Neuronal stem cell (in vitro differentiated cells): ENCODE measurements at places on chromosomes 13 and 19.

GRCh38 chr19:54207983-54208783 is 7.5 kb downstream of the RPS9 start:
- no peak for DNase-seq

GRCh38 chr13:91302111-91302510 is 45.4 kb upstream of the MIR17HG start:
- no peak for DNase-seq

DNA sequence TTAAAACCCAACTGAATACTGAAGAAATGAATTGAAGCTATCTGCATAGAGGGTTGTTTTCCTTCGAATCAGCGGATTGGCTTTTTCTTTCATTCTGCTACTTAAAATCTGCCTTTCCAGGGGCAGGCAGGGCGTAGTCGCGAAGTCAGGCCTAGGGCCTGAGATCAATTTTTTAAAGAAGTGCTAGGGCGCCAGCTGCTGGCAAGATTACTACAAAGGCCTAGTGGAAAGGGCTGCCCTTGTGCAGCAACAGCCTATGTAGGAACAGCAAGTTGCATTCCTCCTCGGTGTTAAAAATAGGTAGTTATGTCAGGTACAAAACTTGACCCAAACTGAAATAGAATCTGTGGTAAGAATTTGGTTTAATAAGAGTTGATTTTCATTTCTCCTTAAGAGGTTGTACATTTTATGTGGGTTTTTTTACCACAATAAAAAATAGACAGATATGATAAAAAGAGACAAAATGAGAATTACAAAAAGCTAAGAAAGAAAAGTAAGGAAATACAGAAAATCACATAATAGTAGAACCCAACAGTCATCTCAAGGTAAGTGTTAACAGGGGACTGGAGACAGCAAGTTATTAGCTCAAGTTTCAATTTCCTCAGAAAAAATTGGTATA is 9.5 kb upstream of the URAD start:
- DNase-seq = no peak

DNA sequence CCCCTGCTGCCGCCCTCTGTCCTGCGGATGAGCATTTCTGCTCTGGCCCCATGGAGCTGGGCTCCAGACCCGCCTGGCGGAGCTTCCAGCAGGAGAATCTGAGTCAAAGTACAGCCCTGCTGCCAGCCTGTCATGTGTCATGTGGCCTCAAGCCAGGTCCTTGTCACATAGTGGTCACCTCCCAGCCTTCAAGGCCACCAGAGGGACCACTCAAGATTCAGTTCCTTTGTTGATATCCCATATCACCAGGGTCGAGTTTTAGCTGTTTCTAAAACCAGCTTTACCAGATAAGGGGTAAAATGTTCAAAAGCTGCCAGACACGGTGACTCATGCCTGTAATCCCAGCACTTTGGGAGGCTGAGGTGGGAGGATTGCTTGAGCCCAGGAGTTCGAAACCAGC is 13.4 kb downstream of the THOP1 start:
- DNase-seq = no peak

- DNase-seq = no peak
These were observed 7.0 kb downstream of the DCAF15 start for GRCh38 chr19:13959141-13959961.

DNA sequence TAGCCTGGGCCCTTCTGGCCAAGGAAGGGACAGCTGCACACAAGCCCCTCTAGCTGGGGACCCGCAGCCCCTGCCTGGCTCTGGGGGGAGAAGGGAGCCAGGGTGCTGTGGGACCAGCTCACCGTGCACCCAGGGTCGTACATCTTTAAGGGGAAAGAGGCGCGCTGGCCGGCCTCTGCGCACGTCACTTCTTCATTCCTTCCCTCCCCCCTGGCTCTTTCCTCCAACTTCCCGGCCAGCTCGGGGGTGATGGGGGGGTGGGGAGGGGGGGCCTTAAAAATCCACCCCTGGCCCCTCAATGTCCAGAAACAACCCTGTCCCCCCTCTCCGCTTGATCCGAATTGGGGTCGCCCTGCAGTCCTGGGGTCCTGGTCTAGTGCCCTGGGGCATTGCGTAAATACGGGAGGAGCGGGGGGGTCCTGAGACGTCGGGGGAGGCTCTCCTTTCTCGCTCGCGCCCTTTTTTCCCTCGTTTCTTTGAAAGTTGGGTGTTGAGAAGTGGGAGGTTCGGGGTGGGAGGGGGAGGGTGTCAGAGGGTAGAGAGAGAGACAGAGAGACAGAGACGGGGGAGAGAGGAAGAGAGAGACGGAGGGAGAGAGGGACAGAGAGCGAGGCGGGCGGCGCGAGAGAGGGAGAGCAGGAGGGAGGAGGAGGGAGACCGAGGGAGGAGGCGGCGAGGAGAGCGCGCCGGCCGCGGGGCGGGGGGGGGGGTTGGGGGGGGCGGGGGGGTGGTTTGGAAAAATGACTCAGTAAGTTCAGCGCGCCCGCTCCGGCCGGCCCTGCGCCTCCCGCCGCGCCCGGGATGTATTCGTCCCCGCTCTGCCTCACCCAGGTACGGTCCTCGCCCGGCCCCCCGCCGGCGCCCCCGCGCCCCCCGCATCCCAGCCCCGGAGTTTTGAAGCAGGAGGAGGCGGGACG is at the start of gene NFIC:
Gene NFIC (plus strand): TSS at position 748 of the 917 bp plus-strand sequence. CDS start 54 bp downstream, at position 802.
- DNase-seq = no peak
